ENCODE measurements at places on chromosomes 1 and 21.

DNA sequence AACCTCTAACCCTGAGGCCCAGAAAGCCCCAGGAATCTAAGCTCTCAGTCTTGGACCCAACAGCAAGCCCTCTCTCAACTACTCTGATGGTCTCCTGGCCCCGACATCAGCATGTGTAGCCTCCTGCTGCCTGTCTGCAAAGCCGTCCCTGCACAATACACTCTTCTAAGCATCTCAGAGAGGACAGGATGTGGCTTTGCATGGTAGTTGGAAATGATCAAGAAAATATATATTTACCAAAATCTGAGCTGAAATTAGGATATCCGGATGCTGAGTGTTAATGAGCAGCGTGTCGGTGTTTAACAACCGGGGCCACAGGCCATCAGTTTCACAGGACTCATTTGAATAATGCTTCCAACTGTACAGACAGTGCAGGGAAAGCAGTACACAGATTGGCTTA is 59.1 kb upstream of the SIM2 start:
- no peak for DNase-seq

DNA sequence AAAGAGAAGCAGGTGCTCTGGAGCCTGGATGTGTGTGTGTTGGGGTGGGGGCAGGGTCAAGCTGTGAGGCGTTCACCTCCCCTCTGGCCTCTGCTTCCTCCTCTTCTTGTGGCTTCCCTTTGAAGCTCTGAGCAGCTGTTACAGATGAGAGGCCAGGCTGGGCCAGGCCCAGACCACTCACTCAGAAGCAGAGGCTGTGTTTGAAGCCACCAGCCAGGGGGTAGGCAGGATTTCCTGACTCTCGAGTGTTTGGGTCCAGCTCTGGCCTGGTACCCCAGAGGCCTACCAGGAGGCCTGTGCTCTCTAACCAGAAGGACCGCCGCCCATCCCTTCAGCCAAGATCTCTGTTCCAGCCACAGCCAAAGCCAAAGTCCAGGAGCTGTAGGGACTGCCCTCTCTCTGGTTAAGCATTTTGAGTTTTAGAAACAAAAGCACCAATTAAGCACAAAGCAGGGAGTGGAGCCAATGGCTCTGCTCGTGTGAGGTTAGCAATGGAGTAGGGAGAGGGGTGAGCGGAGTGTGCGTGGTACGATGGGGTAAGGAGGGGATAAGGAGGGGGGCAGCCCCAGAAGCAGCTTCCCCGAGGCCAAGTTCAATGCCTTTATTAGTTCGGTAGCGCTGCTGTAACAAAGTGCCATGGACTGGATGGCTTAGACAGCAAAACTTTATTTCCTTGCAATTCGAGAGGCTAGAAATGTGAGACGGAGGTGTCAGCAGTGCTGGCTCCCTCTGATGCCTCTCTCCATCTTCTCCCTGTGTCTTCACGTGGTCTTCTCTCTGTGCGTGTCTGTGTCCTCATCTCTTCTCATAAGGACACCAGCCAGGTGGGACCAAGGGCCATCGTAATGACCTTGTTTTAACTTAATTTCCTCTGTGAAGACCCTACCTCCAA is 20.5 kb downstream of the RCSD1 start:
- no peak for DNase-seq

DNA sequence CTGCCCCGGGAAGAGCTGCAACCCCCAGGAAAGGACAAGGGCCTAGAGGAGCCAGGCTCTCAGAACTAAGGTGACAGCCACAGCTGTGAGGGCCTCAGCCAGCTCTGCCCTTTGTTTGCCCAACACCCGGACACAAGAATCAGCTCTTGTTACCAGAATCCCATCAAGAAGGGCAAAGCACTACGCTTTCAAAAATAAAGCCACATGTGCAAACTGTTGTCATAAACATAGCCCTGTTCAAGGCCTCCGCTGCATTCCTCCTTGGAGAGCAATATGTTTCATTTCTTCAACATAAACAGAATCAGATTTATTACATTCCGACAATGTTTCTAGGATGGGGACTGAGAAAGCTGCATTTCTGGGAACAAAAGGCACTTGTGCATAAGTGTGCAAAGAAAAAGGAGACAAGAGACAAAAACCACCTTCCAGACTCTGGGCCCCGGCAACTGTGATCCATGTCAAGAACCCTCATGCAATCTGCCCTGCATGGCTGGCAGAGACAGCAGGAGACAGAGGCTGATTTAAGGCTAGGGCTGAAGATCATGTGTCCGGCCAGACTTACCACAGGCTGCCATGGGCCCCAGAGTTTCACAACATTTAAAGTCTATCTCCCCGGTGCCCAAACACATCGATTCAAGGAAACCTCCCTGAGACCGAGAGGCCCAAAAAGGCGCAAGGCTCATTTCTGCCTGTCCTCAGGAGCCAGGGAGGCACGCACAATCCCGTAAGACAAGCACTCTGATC is 71.0 kb downstream of the SSBP3 start:
- no peak for DNase-seq

GRCh38 chr1:111891566-111891965 is 97.9 kb downstream of the KCND3 start:
- no peak for DNase-seq

- DNase-seq, result peak; percentile 87
Measured at GRCh38 chr1:227437495-227438008, 119.3 kb upstream of the CDC42BPA start.

- DNase-seq, result no peak
Measured at GRCh38 chr1:155801149-155801548, 55.9 kb downstream of the GON4L start.

DNA sequence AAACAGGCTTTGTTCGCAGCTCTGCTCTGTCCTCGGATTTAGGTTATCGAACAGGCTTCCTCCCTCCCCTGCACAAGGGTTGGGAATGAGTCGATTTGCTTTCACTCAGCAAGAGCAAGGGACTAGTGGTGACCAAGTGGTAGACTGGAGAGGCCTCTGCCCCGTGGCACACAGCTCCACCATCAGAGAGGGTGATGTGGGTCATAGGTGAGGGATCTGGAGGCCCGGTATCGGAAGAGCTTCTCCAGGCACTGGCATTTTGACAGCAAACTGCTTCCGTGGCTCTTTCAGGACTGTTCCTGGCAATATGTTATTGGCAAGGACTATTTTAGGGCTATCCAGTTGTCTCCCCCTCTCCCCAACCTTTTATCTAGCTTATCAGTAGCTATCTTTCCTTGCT is 3.1 kb upstream of the ELF3 start:
- DNase-seq, result no peak

DNA sequence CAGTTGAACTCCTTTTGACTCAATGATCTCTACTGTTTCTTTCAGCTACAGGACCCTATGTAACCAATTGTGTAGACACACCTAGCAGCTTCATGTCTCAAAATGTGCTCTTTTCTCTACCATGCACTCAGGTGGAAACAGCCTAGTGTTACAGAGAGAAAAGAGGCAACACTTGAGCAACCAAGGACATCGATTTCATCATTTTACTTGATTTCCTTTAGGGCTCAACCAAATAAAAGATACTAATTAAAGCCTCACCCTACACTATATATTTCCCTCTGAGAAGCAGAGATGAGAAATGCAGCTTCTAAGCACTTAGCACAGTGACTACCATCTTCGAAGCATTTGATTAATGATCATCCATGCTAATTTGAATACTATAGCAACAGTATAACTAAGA is 55.1 kb downstream of the PTGER3 start:
- no peak for DNase-seq

DNA sequence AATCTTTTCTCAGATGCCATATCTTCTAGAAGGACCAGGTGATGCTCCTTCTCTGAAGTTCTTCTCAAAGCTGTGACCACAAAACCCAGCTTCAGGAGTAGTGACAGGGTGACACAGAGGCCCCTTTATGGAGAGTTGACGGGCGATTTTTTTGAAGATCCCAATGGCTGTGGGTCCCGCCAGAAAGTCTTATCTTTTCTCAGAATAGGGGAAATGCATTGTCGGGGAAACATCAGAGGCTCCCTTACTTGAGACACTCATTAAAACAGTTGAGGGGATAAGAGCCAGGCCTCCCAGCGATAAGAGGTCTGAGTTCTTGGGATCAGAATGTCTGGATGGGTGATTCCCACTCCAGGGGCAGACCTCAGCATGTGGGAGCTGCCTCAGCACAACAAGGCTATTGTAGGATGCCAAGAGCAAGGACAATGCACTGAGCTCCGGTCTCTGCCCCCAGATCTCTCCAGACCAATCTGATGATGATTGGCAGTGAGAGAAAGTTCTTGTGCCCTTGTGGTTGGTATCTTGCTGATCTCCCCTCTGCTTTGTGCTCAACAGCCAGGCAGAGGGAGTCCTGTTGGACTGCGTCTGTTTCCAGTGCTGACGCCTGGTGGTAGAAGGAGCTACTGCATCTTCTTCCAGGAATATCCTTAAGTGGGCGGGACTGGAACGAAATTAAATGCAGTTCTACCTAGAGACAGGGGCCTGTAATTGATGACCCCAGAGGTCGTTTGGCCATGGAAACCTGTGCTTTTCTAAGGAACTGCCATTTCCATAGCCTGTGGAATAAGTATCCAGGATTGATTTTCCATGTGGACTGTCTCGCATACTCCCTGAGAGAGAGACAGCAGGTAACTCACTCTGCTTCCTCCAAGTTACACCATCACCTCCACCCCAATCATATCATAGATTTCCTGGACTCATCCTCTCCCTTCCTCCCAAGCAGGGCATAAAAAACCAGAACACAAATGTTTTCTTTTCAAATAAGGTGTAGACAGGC is 6.8 kb upstream of the ACKR1 start:
- DNase-seq, result peak; percentile 57

GRCh38 chr1:246786606-246787238 is 62.5 kb downstream of the SCCPDH start:
- no peak for DNase-seq

DNA sequence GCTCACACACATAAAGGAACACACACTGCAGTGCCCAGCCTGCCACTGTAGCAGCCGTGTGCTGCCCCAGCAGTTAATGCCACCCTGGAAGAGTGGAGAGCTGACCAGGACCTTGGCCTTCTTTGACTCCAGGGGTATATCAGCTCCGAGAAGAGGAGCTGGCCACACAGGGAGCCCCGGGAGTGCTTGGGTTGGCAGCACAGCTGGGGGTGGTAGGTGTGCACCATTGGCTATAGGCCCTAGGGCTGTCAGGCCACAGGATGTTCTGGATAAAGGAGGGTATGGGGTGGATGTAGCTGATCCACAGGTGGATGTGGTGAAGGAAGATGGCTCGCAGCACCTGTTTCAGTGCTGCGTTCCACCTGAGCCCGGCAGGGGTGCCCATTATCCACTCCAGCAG is 640.5 kb downstream of the PLPP3 start:
- no peak for DNase-seq

DNA sequence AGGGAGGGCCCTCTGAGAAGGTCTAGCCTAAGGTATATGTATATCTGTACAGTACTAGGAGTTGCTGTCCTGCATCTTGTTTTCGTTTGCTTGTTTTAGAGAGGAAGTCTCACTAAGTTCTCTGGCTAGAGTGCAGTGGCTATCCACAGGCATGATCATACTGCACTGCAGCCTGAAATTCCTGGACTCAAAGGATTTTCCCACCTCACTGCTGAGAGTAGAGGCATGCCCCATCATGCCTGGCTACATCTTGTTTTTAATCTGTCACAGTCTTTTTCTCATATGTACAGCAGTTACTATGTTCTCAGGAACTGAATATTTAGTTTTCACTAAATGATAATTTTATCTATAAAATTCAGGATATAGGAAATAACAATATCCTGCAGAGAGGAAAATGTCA is 15.3 kb upstream of the PYHIN1 start:
- DNase-seq, result no peak

- no peak for DNase-seq
Measured at GRCh38 chr1:216903382-216903740, 180.1 kb upstream of the ESRRG start.

- no peak for DNase-seq
Measured at GRCh38 chr1:91080650-91081049, 58.8 kb upstream of the ZNF644 start.

DNA sequence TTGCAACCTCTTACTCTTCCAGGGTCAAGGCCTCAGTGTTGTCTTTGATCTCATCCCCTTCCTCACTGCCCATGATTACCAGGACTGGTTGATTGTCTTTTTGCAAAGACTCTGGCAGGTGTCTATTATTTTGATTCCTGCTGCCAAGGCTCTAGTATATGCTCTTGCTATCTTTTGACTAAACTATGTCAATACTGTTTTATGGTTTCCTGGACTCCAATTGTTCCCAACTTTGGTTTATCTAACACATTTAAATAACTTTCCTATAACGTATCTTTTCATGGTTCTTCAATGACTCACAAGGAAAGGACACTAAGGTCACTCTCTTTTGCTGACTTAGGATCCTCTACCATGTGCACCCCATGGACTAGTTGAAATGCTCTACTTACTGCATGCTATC is 141.5 kb downstream of the PTPRC start:
- DNase-seq, result no peak

- DNase-seq, result no peak
Measured at GRCh38 chr1:38587766-38588165, 271.8 kb downstream of the RRAGC start.

- DNase-seq, result no peak
Measured at GRCh38 chr1:161499099-161500039, 5.9 kb upstream of the FCGR2A start.

DNA sequence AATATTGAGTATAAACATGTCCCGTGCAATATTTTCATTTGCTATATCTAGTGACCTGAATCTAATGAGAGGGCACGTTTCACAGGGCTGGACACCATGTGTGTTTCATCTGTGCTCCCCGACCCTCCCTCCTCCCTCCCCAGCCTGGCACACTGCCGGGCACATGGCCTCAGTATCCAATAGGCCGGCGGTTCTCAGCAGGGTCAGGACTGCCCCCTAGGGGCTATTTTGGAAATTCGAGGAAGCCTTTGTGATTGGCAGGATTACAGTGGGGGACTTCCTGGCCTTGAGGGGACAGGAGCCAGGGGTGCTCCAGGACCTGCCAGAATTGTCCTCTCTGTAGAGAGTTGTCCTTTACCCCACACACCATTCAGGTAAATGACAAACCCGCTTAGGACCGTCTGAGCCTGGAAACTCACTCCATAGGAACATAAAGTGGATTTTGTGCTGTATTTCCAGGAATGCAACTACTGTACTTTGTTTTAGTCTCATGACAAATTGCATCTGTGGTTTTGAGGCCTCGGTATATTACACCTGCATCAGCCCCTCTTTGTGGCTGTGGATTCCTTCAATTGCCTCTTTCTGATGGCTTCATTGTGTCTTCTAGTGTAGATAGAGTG is 109.5 kb upstream of the SIM2 start:
- peak; percentile 24 for DNase-seq

GRCh38 chr21:28396421-28396820 is 596.3 kb downstream of the LTN1 start:
- no peak for DNase-seq

- DNase-seq, result peak; percentile 78
Measured at GRCh38 chr1:59150577-59151386, 146.1 kb upstream of the FGGY start.

- DNase-seq, result no peak
Measured at GRCh38 chr1:172833954-172834353, 175.1 kb downstream of the FASLG start.

DNA sequence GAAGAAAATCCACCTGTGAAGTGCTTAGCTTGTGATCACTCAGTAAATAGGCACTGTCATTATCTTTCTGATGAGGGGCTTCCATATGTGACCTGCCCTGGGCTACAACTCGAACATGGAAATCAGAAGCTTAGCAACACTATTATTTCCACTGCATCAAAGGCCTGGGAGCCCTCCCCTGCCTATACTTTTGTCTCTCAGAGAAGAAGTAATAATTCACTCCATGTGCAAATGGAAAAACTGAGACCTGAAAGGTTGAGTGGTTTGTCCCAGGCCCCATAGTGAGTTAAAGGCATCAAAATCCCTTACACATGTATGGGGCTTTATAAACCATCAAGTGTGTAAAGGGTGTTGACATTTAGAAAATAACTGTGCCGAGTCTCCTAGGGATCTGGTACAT is 20.9 kb downstream of the SOX13 start:
- no peak for DNase-seq

GRCh38 chr1:156639601-156640101 is 2.3 kb upstream of the BCAN start:
- DNase-seq, result no peak

All from A549 (cell line).